NCI-H1436 (cell line): ENCODE measurements at places on chromosomes 3 and 15.

GRCh38 chr3:171101982-171102641 is 75.6 kb upstream of the SLC2A2 start:
- DNase-seq, result no peak

DNA sequence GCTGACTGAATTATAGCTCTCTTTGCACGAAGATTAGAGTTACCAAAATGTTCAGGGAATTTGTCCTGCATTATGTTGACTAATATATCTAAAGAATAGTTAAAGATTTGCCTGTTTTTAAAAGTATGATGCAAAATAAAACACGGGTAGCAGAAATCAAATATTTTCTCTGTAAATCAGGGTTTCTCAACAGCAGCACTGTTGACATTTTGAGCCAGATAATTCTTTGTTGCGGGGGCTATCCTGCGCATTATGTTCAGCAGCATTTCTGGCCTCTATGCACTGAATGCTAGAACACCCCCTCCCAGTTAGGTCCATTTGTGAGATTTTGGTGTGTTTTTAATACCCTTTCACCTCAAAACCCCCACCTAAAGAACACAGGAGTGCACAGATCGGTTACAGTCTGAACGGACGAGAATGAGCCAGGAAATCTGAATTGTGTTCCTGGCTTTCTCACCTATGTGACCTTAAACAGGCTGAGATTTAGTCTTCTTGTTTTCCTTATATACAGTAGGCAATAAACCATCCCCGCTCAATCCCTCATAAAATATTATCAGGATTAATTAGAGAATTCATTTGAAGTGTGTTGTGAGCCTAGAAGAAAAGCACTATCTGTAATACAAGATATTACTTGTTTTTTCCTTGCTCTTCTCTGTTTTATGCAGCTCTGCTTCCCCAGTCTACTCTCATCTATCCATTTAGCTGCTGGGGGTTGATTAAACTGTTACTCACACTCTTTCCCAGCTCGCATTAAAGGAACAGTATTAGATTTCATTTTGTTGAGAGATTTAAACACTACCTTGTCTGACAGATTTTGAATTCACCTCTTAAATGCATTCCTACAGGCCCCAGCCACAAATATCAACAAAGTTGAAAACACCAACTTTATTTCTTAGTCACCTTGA is 247.5 kb upstream of the GOLIM4 start:
- DNase-seq, result no peak

GRCh38 chr3:197846491-197846890 is 55.4 kb downstream of the LRCH3 start:
- no peak for DNase-seq

DNA sequence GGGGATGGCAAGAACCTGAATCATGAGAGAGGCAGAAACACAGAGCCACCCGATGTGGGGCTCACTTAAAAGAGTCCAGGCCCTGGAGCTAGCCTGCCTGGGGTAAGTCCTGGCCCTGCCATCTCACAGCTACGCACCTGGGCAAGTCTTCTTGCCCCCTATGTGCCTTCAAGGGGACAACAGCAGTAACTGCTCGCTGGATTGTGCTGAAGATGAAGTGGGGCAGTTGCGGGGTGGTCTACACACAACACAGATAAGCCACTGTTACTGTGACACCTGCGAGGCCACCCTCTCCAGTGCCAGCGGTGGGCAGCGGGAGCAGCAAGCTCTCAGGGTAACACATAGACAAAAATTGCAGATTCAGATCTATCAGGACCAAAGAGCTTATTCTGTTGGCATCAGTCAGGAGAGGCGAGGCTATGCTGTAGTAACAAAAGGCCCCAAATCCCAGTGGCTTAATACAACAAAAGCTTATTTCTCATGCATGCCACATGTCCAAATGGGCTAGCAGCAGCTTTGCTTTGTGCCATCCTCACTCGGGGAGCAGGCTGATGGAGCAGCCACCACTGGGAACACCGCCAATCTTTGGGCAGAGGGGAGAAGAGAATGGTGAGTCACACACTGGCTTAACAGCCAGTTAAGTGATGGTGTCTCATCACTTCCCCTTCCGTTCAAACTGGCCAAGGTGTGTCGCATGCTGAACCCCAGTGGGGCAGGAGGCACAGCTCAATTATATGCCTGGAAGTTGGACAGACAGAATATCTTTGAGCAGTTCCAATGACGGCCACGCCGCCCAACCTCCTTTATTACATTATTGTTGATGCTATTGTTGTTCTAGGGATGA is 78.3 kb downstream of the WNT7A start:
- no peak for DNase-seq
